ENCODE measurements at places on chromosomes 5 and 9.

GRCh38 chr5:126357585-126358342 is 65.4 kb upstream of the GRAMD2B start:
- DNase-seq = no peak

- DNase-seq = no peak
These were observed 9.4 kb upstream of the LRRTM2 start for GRCh38 chr5:138884554-138884953.

DNA sequence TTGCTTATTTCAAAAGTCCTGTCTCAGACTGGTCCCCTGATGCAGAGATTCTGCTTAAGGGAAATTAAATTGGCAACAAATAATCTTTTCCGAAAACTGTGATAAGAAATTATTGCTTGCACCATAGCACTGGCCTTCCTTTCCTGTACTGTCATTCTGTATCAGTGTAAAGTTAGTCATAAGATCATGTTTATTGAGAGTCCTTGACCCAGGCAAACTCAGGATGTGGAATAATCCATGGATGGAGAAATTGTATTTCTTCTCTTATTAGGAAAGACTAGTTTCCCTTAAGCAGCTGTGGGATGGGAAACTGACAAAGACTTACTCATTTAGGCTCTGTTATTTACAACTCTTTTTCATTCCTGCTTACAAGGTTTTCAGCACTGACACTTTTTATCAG is 83.0 kb upstream of the RANBP6 start:
- DNase-seq = no peak

GRCh38 chr5:67549296-67549618 is 352.7 kb upstream of the CD180 start:
- DNase-seq = no peak

DNA sequence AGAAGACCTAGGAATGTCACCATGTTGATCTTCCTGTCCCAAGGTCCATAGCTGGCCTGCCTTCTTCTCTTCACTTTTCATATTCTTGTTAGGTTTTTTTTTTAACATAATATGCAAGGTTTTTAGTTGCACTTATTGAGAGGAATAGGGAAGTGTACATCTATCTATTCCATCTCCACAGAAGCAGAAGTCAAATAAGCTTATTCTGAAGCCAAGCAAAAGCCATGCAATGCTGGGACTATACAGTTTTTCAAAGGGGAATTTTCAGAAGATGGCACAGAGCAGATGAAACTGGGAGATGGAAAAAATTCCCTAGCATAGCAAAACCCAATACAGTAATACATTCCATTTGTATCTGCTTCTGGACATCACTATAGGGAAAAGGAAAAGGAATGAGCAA is 447.6 kb downstream of the GADD45G start:
- DNase-seq = no peak

DNA sequence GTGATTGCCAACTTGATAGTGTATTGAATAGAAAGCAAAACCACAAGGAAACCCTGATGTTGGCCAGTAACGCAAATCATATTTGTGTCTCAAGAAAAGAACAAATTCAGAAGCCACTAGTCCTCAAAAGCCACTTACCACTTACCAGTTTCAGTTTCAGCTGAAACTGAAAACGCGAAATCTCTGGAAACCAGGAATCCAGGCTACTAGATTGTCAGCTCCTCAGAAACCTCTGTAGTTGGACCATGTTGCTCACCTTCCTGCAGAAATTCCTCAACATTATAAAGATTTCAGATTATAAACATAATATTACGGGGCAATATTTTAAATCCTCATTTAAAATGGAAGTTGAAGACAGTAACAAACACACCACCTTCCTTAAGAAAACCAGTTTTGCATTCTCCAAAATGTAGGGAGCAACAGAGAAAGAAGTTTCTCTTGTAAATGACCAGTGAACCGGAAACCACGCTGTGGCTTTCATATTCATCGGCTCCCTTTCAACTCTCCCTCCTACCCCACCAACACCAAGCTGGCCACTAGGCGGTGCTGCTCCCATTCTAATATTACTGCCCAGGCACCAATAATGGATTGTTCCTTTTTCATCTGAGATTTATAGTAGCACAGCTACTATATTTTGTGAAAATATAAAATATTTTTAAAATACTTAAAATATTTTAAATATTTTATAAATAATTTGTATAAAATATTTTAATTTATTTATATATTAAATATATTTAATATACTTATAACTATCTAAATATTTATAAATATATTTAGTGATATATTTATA is 8.7 kb upstream of the TMED7 start:
- peak; percentile 93 for DNase-seq

DNA sequence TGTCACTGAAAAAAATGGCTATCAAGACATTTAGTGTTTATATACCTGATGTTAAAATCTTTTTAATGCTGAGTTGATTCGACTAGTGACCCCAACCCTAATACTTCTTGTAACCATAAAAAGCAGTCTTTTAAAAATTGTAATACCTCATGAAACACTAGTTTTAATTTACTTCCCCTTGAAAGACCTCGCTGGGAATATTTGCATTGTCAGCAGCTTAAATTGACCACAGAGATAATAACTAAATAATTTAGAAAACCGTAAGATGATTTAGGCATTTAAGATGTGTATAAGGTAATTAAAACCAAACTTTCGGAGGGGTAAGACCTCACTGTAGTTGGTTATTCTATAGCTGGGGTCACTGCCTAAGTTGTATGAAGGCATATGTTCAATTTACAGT is 89.8 kb downstream of the FGF10 start:
- DNase-seq = no peak

GRCh38 chr5:160903076-160903475 is 51.1 kb upstream of the ATP10B start:
- no peak for DNase-seq

DNA sequence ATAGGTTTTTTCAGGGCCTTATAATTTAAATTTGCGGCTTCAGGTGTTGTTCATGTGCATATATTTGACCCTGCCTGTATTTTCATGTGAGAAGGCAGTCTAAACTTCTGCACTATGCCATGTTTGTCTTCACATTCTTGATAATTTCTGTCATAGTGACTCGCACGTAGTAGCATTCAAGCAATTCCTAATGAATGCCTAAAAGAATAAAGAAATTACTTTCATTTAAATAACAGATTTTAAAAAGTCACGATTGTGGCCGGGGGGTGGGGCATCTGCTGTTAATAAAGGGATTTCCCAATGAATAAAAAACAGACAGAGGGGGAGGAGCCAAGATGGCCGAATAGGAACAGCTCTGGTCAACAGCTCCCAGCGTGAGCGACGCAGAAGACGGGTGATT is 318.0 kb downstream of the ADAMTS6 start:
- DNase-seq = no peak

DNA sequence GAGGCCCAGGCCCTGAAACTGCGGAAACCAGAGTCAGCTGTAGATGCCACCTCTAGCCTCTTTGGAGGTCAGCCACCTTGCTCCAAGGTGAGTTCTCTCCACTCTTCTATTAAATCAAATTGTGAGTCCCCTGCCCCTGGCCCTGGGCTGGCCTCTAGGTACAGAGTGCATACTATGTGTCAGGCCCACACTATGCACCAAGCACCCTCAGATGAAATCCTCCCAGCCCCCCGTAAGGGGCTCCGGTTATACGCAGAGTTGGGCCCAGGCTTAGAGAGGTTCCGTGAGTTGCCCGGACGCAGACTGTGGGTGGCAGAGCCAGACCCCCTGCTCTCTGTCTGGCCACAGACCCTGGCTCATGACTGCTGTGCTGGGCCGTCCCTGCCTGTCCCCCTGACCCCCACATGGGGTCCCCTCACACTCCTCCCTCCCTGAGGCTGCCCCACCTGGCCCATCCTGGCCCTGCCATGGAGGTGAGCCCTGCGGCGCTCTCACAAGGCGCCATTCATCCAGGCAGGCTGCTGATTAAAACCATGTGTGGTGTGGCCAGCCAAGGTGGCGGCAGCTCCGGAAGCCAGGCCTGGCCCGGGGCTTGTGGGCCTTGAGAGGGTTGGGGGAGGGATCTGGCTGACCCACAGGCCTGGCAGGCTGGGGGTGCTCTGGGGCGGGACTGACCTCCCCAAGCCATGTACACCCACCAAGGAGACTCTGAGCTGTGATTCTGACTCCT is 65.5 kb upstream of the SYNPO start:
- DNase-seq = peak; percentile 45

- DNase-seq = no peak
These were observed 30.2 kb downstream of the ZFAND5 start for GRCh38 chr9:72334658-72335337.

DNA sequence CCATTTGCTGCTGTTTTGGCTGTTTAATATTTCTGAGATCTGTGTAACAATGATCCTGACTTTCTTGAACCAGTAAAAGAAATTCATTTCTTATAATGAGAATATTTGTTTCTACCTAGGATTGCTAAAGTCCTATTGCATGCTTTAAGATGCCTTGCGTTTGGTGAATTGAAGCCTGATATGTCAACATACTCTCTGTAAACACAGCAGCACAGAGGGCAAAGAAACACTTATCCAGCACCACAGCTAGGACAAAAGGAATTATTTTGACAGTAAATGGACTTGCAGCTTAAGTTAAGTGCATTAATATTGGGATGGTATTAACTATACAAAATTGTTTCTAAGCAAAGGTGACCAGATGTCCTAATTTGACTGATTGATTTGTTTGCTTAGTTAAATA is 2031.2 kb upstream of the CDH6 start:
- no peak for DNase-seq

DNA sequence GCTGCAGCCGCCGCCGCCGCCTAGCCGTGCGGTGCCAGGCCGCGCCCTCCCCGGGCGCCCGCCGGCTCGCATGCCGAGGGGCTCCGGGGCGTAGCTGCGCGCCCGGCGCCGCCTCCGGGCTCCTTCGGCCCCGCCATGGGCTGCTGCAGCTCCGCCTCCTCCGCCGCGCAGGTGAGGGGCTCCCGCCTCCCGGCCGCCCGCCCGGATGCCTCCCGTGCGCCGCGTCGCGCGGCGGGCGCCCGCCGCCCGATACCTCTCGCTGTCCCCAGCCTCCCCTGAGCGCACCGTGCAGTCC is 230 bp downstream of the SLC44A1 start:
- no peak for DNase-seq

DNA sequence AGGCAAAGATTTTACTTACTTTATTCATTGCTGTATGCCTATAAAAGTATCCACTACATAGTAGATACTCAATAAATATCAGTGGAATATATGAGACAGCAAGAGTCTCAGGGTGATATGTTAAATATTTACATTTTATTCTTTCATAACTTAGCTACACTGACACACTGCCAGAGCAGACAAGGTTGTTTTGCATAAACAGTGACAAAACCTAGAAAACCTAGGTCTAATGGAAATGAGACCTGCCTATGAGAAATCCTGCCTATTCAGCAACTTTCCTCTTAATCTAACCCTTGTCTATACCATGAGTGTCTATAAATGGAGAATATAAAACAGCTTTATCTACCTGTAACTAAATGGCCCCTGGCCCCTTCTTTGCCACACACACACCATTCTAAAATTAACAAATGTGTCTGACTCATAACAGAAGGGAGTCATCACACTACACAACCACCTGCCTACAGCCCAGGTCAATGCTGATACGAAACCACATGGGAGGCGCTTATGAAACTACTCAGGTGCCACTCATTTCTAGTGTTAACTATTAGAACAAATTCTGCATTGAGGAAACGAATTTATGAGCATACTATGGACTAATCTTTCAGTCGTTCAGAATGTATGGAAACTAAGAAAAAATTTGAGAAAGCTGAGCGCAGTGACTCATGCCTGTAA is 60.3 kb downstream of the UBAP2 start:
- DNase-seq = no peak

GRCh38 chr5:96149546-96149945 is 187.9 kb upstream of the ELL2 start:
- no peak for DNase-seq

DNA sequence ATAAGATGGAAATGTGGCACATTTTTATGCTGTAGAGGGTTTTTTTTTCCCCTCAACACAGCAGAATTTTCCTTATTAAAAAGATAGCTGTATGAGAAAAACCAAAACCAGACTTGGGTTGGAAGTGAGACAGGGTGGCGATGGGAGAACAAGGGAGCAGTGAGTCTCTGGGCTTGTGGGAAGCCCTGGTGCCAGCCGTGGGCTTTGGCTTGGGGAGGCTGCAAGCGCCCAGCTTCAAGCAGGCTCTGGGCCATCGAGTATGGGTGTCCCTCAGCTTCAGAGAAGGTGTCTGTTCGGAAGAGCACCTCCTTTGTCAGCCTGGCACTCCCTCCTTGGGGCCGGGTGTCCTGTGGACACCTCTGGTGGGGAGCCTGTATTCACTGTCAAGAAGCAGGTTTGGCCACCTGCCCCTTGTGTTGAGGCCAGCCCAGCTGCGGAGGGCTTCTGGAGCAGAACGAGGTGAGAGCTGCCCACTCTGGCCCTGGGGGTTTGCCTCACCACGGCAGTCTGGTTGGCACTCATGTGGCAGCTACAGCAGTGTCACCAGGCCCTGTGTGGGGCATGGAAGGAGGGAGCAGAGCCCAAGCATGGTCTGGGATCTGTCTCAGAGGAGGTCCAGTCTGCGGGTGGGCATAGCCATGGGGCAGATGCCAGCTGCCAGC is 37.6 kb upstream of the ANGPTL2 start:
- no peak for DNase-seq

GRCh38 chr9:119053070-119053469 is 316.2 kb downstream of the BRINP1 start:
- DNase-seq = no peak

GRCh38 chr5:175202463-175203068 is 241.4 kb downstream of the DRD1 start:
- DNase-seq = peak; percentile 57

DNA sequence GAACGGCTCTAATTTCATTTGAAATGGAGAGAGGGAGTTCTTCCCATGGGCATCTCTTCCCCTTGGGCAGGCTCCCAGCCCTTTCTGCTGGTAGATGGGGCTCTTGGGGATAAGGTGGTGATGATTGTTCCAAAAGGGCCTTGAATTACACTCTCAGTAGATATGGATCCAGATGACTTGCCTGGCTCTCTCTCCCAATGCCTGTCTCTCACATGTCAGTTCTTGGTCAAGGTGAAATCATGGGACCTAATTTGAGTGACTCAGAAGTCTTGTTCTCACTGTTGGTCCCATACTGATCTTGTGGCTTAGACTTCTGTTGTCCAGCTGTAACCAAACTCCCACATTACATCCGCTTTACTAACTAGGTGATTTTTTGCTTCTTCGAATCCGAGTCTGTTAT is 317.0 kb upstream of the RFX3 start:
- DNase-seq = no peak

- DNase-seq = no peak
These were observed 70.4 kb downstream of the RGS7BP start for GRCh38 chr5:64576250-64576649.

- DNase-seq = no peak
These were observed 1044.8 kb downstream of the DTWD2 start for GRCh38 chr5:117943541-117943940.

- DNase-seq = peak; percentile 42
These were observed 72.9 kb downstream of the PSMB7 start for GRCh38 chr9:124342402-124342775.
